Nephron progenitor cell (in vitro differentiated cells): ENCODE measurements at places on chromosomes 11 and 22.

GRCh38 chr11:18288911-18289310 is 22.8 kb downstream of the SAA1 start:
- DNase-seq: no peak

GRCh38 chr11:93579187-93579751 is 36.1 kb upstream of the SMCO4 start:
- DNase-seq: no peak

GRCh38 chr22:46150655-46151477 is 540 bp downstream of the PPARA start:
- DNase-seq: peak; percentile 61

GRCh38 chr11:127531167-127531566 is 530.6 kb upstream of the KIRREL3 start:
- DNase-seq: no peak

GRCh38 chr11:69653406-69653960 is 12.5 kb downstream of the CCND1 start:
- DNase-seq: no peak

DNA sequence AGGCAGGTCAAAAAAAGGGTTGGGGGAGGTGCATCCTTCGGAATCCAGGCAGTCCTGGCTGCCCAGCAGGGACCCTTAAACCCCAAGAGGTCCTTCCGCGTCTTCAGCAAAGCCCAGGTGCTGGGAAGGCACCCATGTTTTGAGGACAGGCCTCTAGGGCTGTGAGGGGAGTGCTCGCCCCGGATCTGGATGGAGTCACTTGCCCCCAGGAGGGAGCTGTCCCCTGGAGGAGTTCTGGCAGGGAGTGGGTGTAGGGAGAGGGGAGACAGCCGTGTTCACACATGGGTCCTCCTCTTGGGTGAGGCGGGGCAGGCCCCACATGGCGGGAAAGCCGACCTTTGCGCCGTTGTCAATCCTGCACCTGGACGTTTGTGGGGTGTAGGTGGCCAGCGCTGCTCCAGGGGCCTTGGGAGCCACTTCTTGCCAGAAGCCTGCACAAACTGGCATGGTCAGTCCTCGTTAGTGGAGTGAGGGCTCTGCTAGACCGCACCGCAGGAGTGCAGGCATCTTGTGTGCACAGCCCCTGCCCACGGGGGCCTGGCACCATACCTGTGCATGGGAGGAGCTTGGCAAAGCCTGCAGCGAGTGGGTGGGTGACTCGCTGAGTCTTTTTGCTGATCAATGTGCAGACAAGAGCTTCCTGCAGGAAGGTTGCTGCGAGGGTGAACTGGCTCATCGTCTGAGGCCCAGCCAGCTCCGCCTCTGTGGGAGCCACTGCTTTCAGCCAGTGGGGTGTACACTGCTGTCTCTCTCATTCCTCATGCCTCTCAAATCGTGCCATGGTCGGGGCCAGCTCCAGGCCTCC is 16.0 kb downstream of the PPIL2 start:
- DNase-seq: no peak

DNA sequence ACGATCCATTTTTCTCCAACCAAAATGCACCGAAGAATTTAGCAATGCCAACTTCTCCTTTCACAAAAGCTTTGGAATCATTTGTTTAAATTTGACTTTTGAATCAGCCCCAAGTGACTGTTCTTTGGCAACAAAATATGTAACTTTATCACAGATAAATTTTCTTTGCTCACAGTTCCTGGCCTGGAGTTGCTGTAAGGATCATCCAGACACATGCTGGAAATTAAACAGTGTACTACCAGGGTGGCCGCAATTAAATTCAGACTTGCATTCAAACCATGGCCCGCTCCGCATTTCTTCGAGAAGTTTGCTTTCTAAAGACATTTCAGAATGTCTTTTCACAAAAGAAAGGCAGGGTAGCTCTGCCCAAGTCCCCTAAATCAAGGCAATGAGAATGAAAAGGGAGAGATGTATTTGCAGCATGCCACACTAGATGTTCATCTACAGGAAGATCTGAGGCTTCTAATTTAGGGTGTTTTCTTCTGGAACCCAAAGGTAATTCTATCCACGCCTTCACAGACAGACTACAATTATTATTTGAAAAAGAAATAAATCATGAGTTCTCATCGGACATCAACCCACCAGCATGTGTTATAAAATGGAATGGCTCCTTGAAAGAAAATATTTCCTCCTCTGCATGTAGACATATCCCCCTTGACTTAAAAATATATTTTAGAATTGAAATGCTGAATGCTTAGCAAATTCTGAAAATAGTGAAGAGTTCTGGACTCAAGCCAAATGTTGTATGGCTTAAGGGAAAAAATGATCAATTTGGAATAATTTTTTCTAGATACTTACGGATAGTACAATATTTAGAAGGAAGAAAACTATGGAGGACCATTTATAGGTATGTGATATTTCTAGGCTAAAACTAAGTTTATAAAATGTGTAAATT is 189.7 kb upstream of the BLID start:
- no peak for DNase-seq

GRCh38 chr22:16776080-16776479 is 49.1 kb downstream of the XKR3 start:
- no peak for DNase-seq

- no peak for DNase-seq
These were observed 4.3 kb downstream of the SMTN start for GRCh38 chr22:31085493-31085824.

DNA sequence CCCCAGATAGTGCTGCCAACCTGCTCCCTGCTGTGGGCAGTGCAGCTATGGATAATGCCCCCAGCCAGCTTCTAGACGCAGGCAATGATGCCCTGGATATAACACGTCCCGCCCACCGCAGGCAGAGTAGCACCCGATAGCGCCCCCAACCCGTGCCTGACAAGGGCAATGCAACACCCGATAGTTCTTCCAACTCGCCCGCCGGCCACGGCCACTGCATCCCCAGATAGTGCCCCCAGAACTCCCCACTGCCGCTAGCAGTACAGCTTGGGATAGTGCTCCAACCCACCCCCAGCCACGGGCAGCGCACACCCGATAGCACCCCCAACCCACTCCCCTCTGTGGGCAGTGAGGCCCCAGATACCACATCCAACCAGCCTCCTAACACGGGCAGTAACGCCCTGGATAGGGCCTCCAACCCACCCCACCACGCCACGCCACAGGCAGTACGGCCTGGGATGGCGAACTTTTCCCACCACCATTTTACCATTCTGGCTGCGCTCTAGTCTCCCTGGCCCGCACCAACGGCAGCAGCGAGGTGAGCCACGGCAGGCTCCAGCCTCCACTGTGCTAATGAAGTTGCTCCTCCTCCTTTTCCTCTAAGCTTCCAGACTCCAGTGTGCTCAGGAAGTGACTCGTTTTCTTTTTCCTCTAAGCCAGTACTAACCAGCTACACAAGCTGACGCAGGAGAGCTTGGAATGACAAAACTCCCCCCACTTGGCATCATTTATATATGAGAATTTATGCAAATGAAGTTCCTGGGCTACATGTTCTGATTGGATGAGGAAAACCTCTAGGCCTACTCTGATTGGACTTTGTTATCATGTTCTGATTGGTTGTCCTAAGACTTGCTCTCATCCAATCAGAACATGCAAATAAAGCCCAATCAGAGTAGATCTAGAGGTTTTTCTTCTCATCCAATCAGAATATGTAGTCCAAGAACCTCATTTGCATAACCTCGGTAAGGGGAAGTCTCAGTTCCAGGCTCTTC is 3.0 kb upstream of the RFPL3 start:
- no peak for DNase-seq

GRCh38 chr22:44401783-44402110 is 89.0 kb upstream of the SHISAL1 start:
- no peak for DNase-seq

DNA sequence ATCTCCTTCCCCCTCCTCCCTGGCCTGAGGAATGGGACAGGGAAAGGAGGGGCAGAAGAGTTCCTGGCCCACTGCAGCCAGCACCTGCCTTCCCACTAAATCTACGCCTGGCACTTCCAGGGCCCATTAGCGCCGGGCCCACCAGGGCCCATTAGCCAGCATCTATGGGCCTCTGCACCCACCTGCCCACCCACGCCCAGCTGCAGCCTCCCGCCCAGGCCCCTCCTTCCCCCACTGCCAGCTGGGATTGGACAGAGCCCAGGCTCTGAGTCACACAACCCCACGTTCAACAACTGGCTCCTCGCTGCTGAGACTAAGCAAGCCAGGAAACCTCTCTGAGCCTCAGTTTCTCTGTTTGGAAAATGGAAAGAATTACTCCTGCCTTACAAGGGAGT is 48.7 kb downstream of the CYTH4 start:
- DNase-seq: no peak

DNA sequence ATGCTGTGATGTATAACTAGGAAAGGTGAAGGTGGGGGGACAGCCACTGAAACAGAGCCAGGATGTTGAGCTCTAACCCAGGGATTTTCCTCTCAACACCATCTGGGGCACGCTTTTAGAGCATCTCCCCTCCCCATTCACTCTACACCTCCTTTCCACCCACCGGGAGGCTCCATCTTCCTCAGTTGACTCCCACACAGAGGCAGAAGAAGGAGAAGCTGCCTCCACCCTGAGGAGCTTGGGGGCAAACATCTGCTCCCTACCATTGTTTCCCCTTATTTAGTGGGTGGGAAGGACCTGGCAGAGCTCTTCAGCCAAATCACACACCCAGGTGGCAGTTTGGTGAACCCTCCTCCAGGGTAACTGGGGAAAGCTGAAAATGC is 50.0 kb upstream of the ADA2 start:
- DNase-seq: no peak

GRCh38 chr11:37456746-37457145 is 858.7 kb upstream of the RAG2 start:
- no peak for DNase-seq

DNA sequence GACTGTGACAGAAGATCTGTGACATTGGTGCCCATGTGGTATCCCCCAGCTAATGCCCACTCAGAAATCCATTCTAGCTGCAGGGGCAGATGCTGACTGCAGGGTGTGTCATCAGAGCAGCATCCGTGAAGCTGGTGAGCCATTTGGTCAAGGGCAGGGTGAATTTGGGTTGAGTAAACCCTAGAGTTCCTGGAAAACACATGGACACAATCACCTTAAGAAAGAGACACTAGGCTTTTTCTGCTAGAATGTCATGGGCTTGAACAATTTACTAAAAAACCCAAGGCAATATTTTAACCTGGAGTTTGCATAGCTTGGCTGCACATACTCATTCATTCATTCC is 100.0 kb downstream of the ADAMTS15 start:
- DNase-seq: no peak

- peak; percentile 39 for DNase-seq
These were observed 761 bp downstream of the HMBS start for GRCh38 chr11:119085437-119085847.

- DNase-seq: peak; percentile 34
These were observed 650 bp upstream of the NUP50 start for GRCh38 chr22:45163099-45163450.

DNA sequence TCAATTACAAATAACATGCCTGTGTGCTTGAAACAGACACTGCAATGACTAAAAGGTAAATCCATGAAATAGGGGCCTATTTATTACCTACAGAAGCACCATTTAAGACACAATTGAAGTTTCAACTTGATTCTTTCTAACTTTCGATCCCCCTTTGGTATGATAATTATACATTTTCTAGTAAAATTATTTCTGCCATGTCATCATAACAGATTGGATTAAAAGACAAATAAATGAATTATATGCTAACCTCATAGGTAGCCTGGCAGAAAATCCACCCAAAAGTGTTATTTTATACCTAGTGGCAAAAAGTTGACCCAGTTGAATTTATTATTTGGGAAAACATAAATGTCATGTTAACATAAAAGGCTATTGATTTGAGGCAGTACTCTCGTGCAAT is 241.1 kb downstream of the RAB38 start:
- no peak for DNase-seq

- peak; percentile 91 for DNase-seq
These were observed 19.6 kb downstream of the CKAP5 start for GRCh38 chr11:46826310-46827044.

- no peak for DNase-seq
These were observed 250.0 kb downstream of the DYNC2H1 start for GRCh38 chr11:103359216-103359615.
